ENCODE measurements at places on chromosomes 2 and 18.

GRCh38 chr2:150549381-150549780, 61.9 kb upstream of the RND3 start:
- no peak for DNase-seq

GRCh38 chr2:85706599-85707296, 12.6 kb downstream of the GNLY start:
- no peak for DNase-seq

DNA sequence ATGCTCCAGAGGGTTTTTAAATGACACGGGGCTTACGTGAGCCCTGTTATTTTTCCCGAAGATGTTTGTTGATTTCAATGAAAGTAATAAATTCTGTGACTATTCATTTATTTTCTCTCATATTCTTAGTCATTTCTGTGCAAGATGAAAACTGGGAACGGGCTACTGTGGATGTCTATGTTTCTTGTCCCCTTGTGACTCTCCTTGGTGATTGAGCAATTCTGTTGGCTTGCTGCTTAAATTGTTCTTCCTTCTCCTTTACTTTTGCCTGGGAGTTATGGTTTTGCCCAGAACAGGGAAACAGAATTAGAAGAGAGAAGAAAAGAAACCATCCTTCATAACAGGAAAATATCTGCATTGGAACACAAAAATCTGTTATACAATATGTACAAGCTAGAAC, 508.2 kb upstream of the DSEL start:
- no peak for DNase-seq

DNA sequence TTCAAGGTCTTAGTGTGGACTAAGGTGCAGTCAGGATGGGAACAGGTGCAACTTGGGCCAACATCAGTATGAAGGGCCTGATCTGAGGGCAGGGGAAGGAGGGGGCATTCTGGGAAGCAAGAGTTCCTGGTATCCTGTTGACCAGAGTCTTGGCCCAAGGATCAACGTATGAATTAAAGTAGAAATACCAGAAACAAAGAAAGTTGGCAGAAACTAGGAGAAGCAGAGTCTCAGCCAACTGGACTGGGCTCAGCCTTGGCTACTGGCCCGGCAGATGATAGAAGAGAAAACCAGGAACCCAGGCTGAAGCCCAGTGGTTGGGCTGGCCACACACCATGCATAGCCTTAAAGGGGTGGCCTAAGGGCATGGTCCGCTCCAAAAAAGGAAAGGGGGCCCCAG, 2.3 kb downstream of the CETN1 start:
- DNase-seq = no peak

- no peak for DNase-seq
Measured at GRCh38 chr2:66334237-66335029, 100.5 kb upstream of the MEIS1 start.

DNA sequence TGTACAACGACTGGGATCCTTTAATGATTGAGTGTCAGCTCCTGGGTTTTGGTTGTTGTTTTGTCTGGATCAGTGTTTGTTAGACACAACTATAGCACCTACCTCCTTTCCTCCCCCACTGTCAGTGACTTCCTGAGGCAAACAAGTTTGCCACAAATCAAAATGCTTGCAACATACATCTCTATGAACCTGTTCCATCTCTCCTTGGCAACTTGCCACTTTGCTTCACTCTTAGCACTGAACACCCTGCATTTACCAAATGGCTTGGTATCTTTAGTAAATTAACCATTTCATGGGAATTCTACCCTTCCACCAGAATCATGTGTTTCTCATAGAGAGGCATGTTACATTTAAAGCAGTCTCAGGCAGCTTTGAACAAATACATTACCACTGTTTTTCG, 301.1 kb upstream of the TANK start:
- DNase-seq = no peak

GRCh38 chr18:8800876-8801262, 95.5 kb downstream of the MTCL1 start:
- no peak for DNase-seq

GRCh38 chr2:58739033-58739432, 497.9 kb upstream of the FANCL start:
- no peak for DNase-seq

- DNase-seq = no peak
Measured at GRCh38 chr2:23360571-23361125, 24.3 kb upstream of the KLHL29 start.

GRCh38 chr2:100291152-100291970, 30.9 kb downstream of the LONRF2 start:
- no peak for DNase-seq

- DNase-seq = no peak
Measured at GRCh38 chr2:45845566-45845965, 194.1 kb downstream of the PRKCE start.

GRCh38 chr2:25897506-25897905, 19.2 kb upstream of the ASXL2 start:
- no peak for DNase-seq

DNA sequence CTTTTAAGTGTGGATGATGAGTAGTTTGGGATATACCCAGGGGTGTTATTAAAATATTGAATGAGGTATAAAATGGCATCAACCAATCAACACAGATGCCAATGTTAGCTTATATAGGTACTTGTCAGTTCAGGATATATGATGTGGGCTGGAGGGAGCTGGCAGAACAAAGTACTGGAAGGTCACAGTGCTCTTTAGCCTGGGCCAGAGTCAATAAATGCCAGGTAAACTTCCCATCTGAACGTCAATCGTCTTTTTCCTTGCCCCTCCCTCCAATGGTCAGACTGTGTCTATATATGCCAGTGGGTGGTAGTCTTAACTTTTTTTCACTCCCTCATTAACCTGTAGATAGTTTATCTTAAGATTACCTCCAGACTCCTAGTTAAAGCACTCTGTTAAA, 140.8 kb upstream of the RBMS1 start:
- DNase-seq = no peak

Data from activated gamma-delta T cell (primary cell).